HAP-1 (cell line): ENCODE measurements at places on chromosomes 3 and 15.

DNA sequence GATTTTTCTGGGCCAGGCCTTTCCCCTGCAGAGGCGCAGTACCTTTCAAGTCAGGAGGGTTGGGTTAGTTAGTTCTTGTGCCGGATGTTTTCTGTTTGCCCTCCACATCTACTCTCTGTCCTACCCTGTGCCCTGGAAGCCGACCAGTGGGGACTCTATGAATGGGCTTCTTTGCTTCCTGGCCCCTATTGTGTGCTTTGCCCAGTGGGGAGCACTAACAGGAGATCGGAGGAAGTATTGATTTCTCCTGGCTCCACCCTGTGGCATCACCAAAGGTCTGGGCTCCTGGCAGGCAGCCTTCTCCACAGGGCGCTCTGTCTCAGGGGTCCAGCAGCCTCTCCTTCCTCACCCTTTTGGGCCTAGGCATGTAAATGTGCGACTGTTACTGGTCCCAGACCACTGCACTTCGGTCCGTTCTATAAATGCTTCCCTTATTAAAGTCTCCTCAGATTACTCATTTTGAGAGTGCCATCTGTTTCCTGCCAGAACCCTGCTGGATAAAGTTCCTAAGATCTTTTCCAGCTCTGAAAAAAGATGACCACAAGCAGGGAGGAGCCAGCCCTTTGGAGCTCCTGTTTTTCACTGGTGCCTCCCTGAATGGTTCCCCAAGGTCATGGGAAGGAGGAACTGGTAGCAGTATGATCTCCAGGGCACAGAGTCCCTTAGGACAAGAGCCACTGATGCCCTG is 44.5 kb downstream of the CTDSPL start:
- no peak for DNase-seq

GRCh38 chr3:174355505-174355904 is 503.6 kb upstream of the NAALADL2 start:
- peak; percentile 31 for DNase-seq

- no peak for DNase-seq
These were observed 48.7 kb downstream of the PRICKLE2 start for GRCh38 chr3:64176461-64176996.

GRCh38 chr3:97958796-97959195 is 13.4 kb downstream of the RIOX2 start:
- DNase-seq: no peak

- no peak for DNase-seq
These were observed 475 bp downstream of the EIF4E3 start for GRCh38 chr3:71724584-71725270.

DNA sequence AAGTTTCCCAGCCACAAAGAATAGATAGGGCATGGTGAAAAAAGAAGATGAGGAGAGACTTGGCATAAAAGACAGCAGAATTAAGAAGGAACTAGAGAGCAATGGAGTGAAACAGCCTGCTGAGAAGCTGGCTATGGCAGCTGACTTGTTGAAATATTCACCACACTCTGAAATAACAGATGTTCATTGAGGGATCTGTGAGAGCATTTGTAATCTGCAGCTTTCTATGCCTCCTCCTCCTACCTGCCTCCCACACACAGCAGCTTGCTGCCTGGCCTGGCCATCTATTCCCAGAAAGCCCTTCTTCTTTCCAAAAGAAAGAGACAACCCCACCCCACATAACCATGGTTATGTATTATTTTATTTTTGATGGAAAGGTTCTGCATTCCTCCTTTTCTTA is 303.9 kb downstream of the GAP43 start:
- no peak for DNase-seq

- no peak for DNase-seq
These were observed 1026.2 kb downstream of the NAALADL2 start for GRCh38 chr3:175885231-175885766.

GRCh38 chr3:174541708-174542315 is 317.3 kb upstream of the NAALADL2 start:
- DNase-seq: no peak

- no peak for DNase-seq
These were observed 275.7 kb upstream of the THBS1 start for GRCh38 chr15:39304931-39305728.

- DNase-seq: no peak
These were observed 4.7 kb upstream of the HTR3E start for GRCh38 chr3:184092199-184092598.

DNA sequence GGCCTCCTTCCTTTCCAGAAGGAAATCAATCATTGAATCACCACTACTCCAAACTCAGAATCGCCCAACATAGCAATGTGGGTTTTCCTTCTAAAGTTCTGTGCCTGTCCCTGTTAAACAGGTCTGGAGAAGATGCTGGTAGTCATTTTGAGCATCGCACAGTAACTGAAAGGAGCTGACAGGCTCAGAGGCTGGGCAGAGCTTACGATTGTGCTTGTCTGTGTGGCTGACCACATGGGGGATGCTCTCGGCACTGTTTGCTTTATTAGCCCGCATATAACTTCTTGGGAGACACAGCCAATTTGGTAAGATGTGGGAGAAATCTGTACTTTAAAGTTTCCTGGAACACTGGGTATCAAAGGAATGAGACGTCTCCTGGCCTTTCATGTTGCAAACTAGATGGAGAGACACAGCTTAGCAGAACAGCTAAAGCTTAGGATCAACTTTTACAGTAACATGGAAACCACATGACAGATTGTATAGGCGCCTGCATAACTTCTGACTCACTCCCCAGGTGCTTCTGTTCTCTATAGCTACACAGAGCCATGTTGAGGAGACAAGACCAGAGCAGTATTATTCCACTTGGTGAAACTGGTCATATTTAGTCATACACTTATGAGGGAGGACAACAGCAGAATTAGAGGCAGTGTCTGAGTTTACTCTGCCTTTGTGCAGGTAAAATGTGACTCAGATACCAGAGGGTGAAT is 374.1 kb downstream of the RORA start:
- DNase-seq: no peak

DNA sequence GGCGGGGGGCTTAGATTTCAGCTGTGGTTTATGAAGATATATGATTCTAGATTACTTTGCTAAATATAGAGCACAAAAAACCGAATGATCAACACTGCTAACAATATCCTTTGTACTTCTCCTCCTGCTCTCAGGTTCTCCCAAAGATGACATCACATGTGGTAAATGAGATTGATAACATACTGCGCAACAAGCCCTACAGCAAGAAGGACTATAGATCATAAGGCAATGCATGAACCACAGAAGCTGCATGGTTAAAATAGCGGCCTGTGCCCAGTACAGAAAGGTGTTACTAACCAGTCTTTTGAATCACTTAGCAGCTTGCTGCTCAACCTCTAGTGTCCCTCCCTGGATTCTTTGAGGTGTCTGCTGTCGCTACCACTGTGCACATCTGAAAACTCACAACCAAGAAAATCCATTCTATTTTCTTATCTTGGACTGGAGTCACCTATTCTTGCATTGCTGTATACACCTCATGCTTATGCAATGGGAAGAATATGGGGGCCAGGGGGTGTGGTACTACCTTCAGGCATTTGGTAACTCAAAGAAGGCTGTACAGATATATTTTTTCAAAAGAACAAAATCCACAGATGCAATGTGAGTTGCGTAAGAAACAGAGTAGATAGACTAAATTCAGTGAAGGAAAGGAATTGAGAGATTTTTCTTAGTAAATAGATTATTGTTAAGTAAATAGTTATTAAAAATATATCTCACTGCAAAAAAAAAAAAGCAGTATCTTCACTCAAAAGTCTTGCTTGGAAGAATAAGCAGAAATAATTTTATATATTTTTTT is 18.2 kb downstream of the SSR3 start:
- no peak for DNase-seq

DNA sequence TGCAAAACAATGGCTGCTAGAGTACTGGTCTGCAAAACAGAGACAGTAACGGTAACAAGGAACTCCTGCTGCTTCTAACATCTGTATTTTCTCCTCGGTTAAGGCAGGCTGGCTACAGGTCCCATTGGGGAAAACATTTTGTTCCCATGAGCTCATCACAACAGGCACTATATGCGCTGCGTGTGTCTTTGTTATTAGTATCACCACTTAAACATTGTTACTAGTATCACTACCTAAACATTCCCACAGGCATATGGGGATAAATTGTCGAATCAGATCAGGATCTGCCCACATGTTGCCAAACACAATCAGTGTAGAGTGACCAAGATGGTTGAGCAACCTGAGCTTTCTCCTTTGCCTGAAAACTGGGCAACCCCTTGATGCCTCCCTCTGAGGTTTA is 77.2 kb downstream of the TOP2B start:
- no peak for DNase-seq

GRCh38 chr3:74106925-74107324 is 482.2 kb upstream of the PDZRN3 start:
- DNase-seq: no peak
